Retina (tissue), 1 donor: ENCODE measurements at places on chromosomes 5 and 9.

GRCh38 chr5:15500325-15501001, 483 bp downstream of the FBXL7 start:
- peak; percentile 88 for DNase-seq

- DNase-seq: no peak
Observed at GRCh38 chr5:175378444-175379028, 65.4 kb downstream of the DRD1 start.

GRCh38 chr5:73451224-73452130, 2.9 kb upstream of the FOXD1 start:
- DNase-seq: peak; percentile 91

DNA sequence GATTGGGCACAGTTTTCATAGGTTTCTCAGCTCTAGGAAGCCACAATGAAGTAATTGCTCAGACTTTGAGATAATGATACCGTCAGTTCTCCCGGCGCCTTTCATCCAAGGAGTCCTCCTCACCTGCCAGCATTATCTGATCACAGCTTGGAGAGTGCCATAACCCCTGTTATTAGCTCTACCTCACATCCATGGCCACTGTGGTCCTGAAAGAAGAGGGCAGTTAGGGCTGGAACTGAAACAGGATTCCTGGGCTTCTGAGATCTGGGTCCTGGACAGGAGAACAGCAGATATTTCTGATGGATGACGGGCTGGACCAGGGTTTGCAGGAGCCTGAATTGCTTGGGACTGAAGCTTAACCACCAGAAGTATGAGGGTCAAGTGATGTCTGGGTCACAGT, 13.5 kb downstream of the RGS3 start:
- DNase-seq: no peak

DNA sequence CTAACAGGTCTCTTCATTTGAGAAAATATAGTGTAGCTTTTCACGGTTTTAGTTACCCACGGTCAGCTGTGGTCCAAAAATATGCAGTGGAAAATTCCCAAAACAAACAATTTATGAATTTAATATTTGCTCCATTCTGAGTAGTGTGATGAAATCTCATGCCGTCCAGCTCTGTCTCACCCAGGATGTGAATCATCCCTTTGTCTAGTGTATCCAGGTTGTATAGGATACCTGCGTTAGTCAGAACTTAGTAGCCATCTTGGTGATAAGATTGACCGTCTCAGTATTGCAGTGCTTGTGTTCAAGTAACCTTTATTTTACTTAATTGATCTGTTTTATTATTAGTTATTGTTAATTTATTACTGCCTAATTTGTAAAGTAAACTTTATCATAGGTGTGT, 41.1 kb downstream of the NDUFS4 start:
- DNase-seq: no peak

GRCh38 chr5:180599590-180599914, 8.3 kb upstream of the SCGB3A1 start:
- no peak for DNase-seq

- DNase-seq: no peak
Observed at GRCh38 chr9:111065414-111065813, 27.1 kb upstream of the LPAR1 start.

GRCh38 chr5:118070041-118070440, 918.3 kb downstream of the DTWD2 start:
- no peak for DNase-seq

DNA sequence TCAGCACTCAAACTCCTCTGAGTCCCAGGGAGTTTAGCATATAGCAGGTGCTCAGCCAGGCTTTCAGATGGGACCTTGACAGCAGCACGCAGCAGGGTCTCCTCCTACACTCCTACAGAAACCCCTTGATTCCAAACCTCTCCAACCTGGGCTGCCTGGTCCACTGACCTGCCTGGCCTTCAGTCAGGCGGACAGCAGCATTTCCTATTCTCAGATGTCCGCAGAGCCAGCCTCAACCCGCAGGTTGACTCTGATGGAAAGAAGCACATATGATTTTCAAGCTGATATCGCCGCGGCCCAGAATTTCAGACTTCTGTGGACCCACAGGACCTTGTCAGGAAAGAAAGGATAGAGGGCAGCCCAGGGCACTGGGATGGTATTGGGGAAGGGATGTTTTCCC, 5.3 kb upstream of the SLC25A48 start:
- DNase-seq: no peak

DNA sequence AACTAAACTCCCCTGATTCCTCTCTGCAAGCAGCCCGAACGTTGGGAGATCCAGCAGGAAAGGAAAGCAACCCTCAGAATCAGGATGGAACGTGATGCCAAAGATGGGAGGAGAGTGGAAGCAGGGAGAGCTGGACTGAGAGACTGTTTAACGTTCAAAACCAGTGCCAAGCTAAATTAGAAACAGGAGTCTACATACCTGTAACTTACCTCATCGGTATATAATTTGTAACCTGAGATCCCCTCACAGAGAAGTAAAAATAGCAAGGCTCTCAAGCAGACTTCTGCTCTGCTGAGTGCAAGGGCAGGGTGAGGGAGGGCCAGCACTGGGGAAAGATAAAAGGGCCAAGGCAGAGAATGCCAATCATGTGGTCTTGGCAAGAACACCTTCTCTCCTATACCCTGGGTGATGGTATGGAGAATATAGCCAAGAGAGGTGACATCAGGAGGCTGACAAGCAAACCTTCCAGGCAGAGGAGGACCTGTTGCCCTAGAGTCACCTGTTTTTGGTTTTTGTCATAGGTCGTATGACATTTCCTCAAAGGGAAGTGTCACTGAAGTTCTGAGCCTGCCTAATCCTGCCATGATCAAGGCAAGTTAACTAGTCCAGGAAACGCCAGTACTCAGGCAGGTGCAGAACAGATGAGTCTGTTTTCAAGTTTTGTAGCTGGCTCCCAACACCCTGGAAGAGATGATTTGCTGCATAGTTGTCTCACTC, 472.0 kb downstream of the NFIB start:
- DNase-seq: no peak

- peak; percentile 51 for DNase-seq
Observed at GRCh38 chr5:107373549-107374263, 297.0 kb downstream of the EFNA5 start.
